ENCODE measurements at places on chromosomes 16 and 17.

DNA sequence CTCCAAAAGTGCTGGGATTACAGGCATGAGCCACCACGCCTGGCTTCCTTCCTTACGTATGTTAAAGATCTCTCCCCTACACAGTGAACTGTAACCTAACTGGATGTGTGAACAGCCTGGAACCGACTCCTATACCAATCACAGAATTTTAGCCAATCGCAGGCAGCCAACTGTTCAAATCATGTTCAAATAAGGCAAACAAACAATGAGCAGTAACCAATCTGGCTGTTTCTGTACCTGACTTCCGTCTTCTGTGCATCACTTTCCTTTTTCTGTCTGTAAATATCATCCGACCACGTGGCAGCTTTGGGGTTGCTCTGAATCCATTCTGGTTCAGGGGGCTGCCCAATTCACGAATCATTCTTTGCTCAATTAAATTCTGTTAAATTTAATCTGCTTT lies 27.5 kb downstream of the TEKT5 start:
- DNase-seq, result no peak

DNA sequence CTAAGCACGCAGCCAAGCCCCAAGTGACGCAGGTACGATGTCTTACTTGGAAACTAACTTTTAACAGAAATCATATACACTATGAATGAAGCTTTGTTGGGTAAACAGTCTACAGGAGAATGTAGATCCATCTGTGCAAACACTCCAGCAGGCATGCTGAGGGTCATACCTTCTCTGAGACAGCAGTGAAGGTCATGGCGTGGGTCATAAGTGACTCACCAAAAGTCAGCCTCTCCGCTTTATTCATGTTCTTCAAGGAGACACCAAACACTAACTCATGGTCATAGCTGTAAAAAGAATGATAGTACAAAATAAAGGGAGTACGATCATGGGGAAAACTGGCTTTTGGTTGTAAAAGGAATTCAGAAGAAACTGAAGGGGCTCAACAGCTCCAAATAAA lies 20.6 kb downstream of the BLMH start:
- DNase-seq, result no peak

DNA sequence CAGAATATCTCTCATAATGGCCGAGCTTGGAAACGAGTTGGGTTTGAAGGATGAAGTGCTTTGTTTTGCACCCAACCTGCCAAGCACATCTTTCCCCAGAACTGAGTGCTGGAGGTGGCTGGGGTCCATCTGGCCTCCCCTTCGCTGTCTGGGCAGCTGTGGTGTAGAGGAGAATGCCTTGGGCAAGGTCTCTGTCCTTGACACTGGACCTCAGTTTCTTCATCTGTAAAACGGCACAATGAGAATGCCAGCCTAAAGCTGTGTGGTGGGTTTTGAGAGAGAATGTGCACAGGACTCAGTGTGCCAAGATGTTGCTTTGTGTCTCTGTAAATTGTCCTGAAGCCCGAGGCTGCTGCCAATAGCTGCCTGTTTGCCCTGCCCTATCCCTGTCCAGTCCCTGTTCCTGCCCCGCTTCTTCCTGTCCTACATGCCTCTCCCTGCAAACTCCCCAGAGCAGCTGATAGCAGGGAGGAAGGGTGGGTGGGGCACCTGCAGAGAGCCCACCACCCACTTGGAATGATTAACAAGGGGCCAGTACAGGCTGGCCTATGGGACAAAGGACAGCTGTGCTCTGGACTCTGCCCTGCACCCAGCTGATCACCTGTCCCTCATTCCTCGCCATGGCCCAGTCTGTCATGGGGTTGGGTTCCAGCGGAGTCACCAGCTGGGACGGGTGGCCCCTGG lies 15.3 kb downstream of the LASP1 start:
- no peak for DNase-seq

DNA sequence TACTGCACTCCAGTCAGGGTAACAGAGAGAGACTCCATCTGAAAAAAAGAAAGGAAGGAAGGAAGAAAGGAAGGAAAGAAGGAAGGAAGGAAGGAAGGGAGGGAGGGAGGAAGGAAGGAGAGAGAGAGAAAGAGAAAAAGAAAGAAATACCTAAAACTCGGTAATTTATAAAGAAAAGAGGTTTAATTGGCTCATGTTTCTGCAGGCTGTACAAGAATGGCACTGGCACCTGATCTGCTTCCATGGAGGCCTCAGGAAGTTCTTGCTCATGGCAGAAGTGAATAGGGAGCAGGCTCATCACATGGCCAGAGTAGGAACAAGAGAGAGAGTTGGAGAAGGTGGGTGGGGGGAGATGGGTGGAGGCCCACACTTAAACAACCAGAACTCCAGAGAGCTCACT lies 215.2 kb upstream of the IRX3 start:
- no peak for DNase-seq

DNA sequence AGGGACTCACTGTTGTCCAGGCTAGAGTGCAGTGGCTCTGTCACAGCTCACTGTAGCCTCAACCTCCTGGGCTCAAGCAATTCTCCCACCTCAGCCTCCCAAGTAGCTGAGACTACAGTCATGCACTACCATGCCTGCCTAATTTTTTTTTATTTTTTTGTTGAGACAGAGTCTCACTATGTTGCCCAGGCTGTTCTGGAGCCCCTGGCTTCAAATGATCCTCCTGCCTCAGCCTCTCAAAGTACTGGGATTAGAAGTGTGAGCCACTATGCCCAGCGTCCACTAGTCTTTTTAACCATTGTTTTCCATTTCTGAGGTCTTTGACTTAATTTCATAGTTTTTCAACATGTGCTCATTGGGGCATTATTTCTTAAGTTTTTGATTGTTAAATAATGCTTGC lies 13.5 kb downstream of the NSRP1 start:
- no peak for DNase-seq

- DNase-seq, result peak; percentile 30
These were observed 27.1 kb upstream of the SCNN1B start for GRCh38 chr16:23274968-23275367.

GRCh38 chr17:61132524-61132923 lies 267.1 kb upstream of the TBX2 start:
- no peak for DNase-seq

GRCh38 chr17:63573634-63574033 lies 23.4 kb downstream of the DCAF7 start:
- no peak for DNase-seq
